ENCODE measurements at places on chromosomes 3 and 15.

- DNase-seq = no peak
These were observed 55.0 kb upstream of the SOX14 start for GRCh38 chr3:137709011-137709601.

DNA sequence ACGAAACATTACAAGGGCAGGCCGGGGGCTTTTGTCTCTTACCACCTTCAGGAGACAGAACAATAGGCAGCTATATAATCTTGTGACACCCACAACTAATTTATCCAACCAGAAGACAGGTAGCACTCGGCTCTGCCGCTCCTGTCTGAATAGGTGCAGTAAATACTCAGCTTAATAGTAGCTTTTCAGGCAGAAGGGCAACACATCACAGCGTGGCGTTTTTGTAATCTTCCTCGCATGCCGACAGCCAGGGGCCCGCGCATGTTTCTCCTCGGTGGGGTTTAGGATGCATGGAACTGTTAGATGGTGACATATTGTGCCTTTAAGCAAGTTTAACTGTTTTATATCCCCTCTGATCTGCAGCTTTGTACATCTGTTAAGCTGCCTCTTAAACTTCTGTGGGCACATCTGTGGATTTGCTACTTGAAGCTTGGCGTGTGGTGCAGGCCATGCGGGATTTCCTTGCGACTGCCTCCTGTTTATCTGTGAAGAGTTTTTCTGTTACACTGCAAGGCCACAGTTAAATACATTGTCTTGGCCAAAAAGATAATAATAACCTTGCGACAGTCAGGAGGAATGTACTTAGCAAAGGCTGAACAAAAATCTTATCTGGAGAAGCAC is 123.2 kb upstream of the BNIP2 start:
- DNase-seq = no peak

DNA sequence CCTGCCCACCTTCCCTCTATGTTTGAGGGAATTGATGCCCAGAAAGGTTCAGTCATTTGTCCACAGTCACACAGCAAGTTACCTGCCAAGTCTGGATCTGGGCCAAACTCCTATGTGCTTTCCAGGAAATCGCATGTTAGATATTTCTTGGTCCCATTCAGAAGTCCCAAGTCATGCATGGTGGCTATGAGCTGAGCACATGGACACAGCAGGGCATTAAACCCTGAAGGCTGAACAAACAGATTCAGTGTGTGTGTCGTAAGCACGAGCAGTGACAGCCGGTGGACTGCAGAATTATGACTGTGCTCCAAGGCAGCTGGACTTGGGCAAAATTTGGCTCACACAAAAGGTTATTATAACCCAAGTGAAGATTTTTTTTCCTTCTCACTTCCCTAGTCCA is 11.4 kb upstream of the SLC6A6 start:
- no peak for DNase-seq

DNA sequence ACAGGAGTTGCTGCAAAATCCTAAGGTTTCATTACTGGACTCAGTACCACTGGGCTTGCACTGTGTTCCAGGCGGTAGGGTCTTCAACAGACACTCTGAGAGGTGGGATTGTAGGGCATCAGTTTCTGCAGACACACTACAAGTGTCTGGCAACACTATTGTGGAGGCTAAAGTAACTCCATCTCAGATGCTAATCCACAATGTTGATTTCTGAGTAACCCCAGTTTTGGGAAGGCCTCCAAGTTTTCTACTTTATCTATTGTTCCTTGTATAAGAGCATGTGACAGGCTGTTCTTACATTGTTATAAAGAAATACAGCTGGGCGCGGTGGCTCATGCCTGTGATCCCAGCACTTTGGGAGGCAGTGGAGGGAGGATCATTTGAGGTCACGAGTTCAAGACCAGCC is 2.5 kb upstream of the ABHD5 start:
- no peak for DNase-seq

DNA sequence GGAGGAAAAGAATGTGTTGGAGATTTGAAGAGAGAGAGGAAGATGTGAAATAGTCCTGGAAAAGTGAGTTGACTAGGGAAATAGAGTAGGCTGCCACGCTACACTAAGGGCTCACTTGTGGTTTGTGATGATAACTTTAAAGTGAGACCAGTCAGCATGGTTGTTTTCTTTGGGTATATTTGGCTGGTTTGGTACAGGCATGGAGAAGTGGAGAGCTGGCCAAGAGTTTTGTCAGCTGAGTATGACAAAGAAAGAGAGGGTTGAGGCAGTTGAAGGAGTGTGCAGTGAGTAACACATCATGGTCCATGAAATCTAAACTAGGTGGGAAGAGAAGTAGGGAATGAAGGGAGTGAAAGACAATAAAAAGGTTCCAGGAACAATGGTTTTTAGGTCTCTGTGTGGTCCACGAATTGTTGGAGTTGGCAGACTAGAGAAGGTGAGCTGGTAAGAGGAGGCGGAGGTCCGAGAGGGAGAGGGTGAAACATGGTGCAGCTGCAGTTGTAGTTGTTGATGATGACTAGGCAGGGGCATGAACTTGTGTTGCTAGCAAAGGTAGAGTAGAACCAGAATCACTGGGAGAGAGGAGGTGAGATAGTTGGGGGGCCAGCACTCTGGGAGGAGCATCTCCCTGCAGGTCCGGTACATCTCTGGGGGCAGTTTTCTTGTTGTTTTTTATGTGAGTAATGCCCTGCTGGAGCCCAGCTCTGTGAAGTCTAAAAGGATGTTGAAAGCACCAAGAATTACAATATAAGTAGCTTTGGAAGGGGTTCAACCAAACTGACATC is 21.0 kb downstream of the ZNF80 start:
- no peak for DNase-seq

- no peak for DNase-seq
These were observed 71.9 kb upstream of the FEZF2 start for GRCh38 chr3:62445275-62445674.

DNA sequence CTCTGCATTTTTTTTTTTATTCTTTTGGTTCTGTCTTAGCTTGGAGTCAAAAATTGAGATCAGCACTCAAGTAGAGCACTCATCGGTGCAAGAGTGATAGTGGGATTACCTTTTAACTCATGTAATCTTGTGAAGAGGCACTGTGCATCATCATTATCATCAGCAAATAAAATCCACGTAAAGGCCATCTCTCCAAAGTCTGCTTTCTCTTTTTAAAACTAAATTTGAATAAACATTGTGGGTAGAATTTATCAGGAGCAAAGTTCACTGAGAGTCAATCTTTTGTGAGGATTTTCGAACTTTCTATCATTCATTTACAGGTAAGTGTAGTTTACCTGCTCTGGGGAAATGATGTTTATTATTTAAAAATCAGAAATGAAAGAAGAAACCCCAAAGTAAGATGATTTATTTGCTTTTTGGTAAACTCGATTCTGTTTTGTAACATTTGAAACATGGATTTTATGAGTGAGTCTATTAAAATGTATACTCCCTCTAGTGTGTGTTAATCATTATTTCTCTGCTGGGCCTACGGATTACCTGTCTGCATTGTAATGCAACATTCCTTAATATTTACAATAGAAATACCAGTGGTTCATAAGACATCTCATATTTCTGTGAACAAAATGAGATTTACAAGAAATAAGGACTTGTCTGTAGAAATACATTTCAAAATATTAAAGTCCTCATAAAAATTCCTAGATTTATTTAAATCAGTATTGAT is 327.7 kb upstream of the NAALADL2 start:
- DNase-seq = no peak

DNA sequence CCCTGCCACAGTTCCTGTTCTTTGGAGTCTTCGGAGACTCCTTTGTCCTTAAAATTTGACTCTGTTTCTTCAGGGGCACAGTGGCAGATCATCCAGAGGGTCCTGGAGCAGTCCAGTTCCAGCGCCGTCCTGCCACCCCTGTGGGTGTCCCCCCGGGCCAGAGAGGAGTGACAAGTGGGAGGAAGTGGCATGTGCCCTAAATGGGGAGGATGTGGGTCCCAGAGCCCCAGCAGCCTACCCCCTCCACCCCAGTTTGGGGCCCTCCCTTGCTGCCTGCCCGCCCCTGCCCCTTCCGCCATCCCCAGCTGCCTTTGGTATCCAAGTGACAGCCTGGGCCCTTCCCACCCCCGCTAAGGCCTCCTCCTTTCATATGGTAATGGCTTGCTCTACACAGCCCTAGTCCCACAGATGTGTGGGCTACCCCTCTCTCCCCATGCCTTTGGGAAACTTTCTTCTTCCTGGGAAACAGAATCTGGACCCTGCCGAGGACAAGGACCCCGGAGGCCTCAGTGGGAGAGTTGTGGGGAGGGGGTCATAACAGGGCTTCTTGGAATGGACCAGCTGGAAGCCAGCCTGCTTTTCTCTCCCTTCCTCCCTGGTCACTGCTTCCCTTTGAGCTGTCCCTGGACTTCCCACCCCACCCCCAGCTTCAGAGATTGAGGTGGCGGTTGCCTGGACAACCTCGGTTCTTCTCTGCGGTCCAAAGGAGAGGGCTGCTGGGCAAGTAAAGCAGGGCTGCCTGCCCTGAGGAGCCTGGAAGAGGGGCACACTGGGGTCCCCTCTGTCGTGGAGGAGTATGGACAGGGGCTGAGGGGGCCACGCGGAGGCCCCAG is 43.2 kb downstream of the KLHL25 start:
- no peak for DNase-seq

DNA sequence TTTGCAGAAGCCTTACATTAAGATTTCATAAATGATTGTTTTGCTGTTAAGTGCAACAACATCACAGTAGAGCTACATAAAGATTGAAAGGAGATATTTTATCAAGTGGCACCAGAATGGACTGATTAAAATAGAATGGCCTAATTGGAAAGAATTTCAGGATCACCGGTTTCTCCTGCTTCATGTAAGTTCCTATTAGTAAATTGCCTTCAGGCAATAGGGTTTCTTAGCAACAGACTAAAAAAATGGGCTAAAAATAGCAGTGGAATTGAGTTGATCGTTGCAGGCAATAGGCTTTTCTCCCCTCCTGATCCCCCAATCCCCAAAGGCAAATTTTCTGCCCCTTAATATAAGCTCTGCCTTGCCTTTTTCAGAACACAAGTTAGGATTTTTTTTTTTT is 917 bp downstream of the LNP1 start:
- DNase-seq = no peak

DNA sequence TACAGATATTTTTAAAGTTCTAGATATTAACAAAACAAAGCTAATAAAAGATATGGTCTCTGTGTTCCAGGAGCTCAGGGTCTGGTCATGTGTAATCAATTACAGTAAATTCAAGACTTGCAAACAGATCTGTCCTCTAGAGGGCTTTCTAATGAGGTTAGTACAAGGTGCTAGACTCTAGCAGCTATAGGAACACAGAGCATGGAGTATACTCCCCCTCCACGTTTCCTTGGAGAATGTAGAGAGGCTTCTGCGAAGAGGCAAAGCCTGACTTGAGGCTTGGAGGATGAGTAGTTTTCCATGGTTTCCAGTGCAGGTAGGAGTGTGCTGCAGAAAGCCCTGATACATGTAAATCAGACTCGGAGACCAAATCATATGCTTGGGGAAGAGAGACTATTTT is 32.7 kb upstream of the DLG1 start:
- no peak for DNase-seq

- no peak for DNase-seq
These were observed 6.8 kb downstream of the MESD start for GRCh38 chr15:80982839-80983238.

- no peak for DNase-seq
These were observed 59.8 kb downstream of the CHSY1 start for GRCh38 chr15:101192081-101192480.

DNA sequence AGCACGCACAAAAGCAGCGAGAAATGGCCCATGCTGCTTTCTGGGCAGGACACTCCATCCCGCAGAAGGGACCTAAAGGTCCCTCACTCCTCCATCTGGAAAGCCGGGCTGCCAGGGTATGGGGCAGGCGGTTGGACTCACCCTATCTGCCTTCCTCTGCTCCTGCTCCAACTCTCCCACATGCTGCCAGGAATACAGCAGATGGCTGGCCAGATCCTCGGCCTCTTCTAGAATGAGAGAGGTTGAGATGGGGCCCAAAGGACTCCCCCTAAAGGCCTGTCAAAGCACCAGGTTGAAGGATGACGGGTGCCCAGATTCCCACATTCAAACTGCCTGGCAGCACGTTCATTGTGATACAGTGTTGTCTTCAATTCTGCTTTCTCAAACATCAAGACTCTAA is 85.1 kb upstream of the C2CD4B start:
- DNase-seq = no peak

- DNase-seq = no peak
These were observed 15.4 kb downstream of the EDC3 start for GRCh38 chr15:74680456-74680855.

DNA sequence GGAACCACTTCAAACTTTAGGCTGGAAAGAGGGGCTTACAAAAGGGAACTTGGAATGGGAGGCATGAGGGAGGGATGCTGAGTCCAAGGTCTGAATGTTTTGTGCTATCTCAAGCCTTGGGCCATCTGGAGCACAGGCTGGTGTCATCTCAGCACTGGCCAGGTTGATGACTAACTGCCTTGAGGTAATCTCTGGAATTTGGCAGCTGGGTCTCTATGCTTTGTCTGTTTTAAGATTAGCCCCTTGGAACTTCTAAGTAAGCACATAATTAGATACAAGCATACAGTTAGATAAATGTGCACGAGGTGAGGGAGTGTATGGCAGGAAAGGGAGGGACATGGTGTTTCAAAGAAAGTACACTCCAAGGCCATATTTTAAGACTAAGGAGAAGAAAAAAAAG is 252.4 kb upstream of the CCDC54 start:
- no peak for DNase-seq

- no peak for DNase-seq
These were observed 4.2 kb upstream of the CHL1 start for GRCh38 chr3:192215-192929.

GRCh38 chr3:100641471-100642032 is 32.2 kb downstream of the ADGRG7 start:
- DNase-seq = no peak

GRCh38 chr15:70715840-70716485 is 47.4 kb downstream of the UACA start:
- no peak for DNase-seq

DNA sequence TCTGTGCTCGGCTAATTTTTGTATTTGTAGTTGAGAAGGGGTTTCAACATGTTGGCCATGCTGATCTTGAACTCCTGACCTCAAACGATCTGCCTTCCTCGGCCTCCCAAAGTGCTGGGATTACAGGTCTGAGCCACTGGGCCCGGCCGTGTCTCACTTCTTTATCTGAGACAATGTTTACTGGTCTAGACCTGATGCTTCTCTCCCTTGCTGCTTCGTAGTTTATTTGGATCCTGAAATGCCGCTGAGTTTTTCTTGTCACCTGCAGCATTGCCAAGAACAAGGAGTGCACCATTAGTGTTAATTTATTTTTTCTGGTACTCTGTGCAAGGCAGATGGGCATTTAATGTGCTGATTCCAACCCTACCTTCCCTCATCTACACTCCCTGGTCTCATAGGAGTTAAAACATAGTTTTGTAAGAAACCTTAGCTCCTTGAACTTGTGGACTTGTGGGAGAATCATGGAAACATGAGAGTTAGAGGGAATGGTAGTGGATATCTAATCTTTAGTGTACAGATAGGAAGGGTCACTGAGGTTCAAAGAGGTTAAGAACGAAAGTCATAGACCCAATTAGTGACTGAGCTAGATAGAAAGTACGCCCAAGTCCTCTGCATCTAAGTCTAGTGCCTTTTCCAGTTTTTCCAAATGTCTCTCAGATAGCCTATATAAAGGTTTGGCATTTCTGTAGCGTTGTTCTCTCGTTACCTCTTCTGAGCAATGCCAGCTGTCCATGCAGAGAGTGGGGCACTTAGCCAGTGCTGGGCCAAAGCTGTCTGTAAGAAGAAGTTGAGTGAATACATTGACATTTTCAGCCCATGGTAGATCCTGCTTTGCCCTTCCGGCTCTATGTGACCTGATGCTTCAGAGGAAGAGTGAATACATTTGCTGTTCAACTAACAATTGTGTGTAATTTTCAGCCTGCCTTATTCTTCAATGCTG is 244.1 kb downstream of the LPP start:
- no peak for DNase-seq
